Transverse colon (tissue), 4 donors: ENCODE measurements at places on chromosomes 11 and 22. TPM values are rescaled to one million over a fixed set of nuclear protein-coding genes. Genes with fewer than 3 reads are reported as not detected.

The HEPHL1 gene
- not detected for total RNA-seq

DNA sequence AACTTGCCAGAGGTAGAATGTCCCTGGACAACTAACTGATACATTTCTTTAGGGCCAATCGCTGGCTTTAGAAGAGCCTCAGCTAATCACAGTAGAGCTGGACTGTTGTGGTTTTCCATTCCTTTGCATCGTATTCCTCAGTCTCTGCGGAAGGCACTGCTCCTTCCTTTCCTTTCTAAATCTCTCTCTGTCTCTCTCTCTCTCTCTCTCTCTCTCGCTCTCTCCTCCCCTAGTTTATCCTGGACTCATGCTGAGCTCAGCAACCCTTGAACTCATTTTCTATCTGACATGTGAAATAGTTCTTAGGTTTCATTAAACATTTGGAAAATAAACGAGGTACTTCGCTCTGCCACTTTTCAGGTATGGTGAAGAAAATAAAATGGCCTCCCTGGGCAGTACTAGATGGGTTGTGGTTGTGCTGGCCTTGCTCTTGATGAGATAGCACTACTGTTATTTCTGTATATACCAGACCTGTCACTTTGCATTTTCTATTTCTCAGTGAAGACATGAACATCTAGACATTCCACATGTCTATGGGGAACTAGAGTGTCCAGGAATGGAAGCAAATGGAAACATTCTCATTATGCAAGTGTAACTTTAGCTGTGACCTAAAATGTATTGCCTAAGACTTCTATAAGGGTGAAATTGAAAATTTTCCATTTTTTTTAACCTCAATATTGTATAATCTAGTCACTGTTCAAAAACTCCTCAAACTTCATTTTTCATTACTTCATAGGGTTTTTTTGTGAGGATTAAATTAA lies 12.0 kb upstream of the SESN3 start:
- DNase-seq, result no peak

DNA sequence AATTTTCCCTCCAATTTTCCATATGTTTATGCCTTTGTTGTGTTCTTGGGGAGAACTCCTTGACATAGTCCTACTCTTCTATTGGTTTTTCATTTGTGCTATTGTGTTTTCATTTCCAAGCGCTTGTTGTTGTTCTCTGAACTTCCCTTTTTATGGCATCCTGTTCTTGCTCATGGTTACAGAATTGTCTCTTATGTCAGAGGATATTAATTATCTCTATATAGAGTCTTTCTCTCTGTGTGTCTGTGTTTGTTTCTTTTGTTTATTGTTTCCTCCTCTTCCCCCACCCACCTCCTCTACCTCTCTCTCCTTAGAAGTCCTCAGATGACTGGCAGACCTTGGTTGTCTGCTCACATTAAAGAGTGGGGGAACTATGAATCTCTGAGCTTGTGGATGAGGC lies 69.9 kb downstream of the HORMAD2 start:
- no peak for DNase-seq

DNA sequence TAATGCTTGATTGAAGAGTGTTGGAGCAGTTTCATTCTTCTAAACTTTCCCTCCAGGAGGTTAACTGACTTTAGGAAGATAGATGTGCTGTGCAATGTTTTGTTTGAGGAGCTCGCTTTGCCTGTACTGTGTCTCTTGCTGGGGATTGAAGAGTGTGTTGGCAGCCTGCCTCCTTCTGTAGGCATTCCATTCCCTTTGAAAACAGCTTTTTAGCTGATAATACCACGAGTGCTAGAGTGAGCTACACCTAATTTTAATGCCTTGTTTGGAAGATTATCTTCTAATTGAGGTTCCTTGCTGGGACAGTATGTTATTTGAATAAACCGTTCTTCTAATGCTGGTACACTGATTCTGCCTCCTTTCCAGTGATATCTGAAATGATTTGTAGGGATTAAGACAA lies 7.2 kb downstream of the DDX10 start:
- DNase-seq, result no peak

The OR52B4 gene
- total RNA-seq, result not detected

DNA sequence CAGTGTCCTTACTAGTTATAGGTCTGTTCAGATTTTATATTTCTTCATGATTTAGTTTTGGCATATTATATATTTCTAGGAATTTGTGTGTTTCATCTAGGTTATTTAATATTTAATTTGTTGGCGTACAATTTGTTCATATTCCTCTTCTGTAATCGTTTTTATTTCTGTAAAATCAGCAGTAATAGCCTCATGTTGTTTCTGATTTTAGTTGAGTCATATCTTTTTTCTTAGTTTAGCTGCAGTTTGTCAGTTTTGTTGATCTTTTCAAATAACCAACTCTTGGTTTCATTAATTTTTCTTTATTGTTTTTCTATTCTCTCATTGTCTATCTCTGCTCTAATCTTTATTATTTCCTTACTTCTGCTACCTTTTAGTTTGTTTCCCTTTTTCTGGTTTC lies 20.3 kb downstream of the GLB1L2 start:
- no peak for DNase-seq
